ENCODE measurements at places on chromosomes 11 and 22.

DNA sequence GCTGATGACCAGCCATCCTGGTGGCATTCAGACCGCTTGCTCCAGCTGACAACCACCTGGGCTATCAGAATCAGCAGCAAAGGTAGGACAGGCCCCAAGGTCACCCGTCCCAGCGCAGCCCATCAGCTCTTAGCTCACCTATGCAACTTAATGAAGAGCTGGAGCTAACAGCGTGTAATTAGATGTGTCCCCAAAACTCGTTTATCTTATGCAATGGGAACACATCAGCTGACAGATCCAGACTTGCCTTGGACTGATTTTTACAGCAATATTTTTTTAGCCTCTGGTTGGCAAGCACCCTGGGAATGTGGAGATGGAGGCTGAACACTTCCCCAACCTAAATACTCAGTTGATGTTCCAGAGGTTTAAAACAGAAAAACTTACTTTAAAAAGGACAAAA lies 76.0 kb downstream of the PACSIN2 start:
- DNase-seq = no peak

DNA sequence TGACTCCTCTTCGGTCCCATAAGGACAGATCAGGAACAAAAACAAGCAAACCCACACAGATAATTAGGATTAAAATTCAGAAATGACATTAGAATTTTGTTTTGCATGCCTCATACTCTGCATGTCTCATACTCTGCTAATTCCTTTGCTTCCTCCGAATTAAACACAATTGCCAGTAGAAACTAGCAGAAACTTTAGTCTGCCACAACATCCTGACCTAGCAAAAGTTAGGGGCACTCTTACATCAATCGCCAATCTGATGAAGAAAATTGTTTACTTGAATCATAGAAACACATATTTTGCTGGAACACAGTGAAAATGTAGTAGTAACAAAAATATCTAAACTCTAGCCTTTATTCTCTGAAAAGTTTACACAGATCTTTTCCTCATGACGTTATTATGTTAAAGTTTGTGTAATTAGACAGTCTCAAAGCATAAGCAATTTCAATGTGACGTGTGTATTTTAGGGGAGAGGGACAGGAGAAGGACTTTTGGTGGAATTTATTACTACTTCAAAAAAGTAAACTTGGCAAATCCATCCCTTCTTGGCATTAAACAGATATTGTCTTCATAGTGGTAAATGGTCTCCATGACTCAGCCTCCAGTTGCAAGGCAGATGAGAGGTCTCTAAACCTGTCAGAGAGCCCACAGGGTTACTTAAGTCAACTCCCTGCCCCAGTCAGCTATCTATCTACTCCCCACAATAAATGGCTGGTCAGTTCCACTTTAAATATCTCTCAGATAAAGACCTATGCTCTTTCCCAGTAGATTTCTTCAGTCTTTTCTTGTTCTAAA lies 249.8 kb upstream of the UBASH3B start:
- no peak for DNase-seq

GRCh38 chr11:90228056-90228455 lies 5.2 kb upstream of the CHORDC1 start:
- no peak for DNase-seq

DNA sequence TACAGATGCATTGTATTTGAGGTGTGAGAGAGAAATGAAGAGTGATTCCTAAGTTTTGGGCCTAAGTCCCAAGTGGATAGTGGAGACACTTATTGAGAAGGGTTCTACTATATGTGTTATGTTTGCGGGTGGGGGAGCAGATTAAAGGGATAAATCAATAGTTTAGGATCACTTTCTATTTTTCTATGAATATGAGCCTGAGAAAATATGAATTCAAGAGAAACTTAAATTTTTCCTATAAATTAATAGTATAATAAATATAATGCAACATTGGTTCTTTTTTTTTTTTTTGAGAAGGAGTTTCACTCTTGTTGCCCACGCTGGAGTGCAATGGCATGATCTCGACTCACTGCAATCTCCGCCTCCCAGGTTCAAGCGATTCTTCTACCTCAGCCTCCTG lies 31.3 kb downstream of the AMBRA1 start:
- no peak for DNase-seq

DNA sequence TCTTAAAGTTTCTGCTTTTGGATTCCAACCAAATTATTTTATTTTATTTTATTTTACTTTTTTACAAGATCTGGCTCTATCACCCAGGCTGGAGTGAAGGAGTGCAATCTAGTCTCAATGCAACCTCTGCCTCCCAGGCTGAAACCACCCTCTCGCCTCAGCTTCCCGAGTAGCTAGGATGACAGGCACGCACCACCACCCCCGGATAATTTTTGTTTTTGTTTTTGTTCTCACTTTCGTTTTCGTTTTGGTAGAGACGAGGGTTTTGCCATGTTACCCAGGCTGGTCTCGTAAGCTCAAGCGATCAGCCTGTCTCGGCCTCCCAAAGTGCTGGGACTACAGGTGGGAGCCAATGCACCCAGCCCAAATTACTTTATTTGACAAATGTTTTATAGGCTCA lies 219.8 kb downstream of the ETS1 start:
- no peak for DNase-seq

GRCh38 chr11:63564056-63564774 lies 1.0 kb upstream of the PLAAT2 start:
- DNase-seq = no peak

DNA sequence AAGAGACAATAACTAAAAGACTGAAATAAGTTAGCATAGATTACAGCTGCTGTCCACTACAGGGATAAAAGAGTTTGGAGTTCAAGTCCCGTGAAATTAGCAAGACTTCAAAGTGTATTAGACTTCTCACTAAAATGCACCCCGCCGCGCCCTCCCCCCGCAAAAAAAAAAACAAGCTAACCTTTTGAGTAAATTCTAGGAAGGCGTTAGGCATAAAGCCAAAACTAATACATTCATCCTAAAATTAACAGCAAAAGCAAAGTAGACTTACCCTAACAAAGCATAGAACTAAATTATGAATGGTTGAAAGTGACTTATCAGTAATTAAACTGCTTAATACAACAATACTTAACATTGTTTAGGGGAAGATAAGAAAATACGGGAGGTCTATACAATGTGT lies 581.0 kb upstream of the CHORDC1 start:
- no peak for DNase-seq

DNA sequence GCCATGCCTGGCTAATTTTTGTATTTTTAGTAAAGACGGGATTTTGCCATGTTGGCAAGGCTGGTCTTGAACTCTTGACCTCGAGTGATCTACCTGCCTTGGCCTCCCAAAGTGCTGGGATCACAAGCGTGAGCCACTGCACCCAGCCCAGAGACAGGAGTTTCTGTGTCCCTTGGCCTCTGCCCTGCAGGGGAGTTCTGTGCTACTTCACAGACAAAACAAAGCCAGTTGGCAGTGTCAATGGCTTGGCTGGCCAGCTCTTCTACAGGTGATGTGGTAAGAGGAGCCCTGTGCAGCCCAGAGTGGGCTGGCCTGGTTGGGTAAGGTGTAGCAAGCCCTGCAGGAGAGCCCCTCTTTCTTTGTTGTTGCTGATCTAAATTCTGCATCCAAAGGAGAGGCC lies 60.5 kb upstream of the SHISAL1 start:
- DNase-seq = no peak

DNA sequence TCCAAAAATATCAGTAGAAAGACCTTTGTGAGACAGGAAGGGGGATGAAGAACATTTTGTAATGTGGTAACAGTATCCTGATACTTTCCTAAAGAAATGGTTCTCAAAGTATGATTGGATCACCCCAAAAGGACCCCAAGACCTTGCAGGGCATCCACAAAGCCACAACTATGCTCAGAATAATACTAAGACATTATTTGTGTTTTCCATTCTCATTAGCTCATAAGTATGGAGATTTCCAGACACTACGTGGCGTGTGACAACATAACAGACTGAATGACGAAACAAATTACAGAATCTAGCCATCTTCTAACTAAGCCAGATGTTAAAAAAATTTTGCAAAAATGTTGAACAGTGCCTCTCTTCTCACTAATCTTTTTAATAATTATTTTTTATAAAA lies 24.9 kb downstream of the CHEK2 start:
- DNase-seq = no peak

- no peak for DNase-seq
Measured at GRCh38 chr11:22666325-22666687, at the start of gene GAS2. GAS2 (plus strand) TSS chr11:22666611; CDS start chr11:22674870, 8,259 bp downstream.

DNA sequence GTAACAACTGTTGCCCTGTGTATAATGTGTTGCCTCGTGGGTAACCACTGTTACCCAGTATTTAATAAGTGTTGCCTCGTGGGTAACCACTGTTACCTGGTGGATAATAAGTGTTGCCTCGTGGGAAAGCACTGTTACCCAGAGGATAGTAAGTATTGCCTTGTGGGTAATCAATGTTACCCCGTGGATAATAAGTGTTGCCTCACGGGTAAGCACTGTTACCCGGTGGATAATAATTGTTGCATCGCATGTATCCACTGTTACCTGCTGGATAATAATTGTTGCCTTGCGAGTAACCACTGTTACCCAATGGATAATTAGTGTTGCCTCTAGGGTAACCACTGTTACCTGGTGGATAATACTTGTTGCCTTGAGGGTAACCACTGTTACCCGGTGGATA lies 17.1 kb upstream of the NXPE4 start:
- no peak for DNase-seq

- no peak for DNase-seq
Measured at GRCh38 chr11:36453678-36454077, 56.4 kb downstream of the TRAF6 start.

DNA sequence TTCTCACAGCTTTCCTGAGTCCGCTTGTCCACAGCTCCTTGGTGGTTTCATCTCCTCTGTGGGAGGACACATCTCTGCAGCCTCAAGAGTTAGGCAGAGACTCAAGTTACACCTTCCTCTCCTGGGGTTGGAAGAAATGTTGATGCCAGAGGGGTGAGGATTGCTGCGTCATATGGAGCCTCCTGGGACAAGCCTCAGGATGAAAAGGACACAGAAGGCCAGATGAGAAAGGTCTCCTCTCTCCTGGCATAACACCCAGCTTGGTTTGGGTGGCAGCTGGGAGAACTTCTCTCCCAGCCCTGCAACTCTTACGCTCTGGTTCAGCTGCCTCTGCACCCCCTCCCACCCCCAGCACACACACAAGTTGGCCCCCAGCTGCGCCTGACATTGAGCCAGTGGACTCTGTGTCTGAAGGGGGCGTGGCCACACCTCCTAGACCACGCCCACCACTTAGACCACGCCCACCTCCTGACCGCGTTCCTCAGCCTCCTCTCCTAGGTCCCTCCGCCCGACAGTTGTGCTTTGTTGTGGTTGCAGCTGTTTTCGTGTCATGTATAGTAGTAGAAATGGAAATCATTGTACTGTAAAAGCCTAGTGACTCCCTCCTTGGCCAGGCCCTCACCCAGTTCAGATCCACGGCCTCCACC lies 11.7 kb downstream of the RASD2 start:
- DNase-seq = peak; percentile 72

GRCh38 chr22:45880716-45881523 lies 96.0 kb downstream of the WNT7B start:
- no peak for DNase-seq

GRCh38 chr22:44383064-44383575 lies 70.4 kb upstream of the SHISAL1 start:
- no peak for DNase-seq

GRCh38 chr11:128664317-128664716 lies 29.6 kb upstream of the FLI1 start:
- DNase-seq = no peak

- DNase-seq = no peak
Measured at GRCh38 chr11:12537778-12538401, 136.3 kb upstream of the TEAD1 start.

DNA sequence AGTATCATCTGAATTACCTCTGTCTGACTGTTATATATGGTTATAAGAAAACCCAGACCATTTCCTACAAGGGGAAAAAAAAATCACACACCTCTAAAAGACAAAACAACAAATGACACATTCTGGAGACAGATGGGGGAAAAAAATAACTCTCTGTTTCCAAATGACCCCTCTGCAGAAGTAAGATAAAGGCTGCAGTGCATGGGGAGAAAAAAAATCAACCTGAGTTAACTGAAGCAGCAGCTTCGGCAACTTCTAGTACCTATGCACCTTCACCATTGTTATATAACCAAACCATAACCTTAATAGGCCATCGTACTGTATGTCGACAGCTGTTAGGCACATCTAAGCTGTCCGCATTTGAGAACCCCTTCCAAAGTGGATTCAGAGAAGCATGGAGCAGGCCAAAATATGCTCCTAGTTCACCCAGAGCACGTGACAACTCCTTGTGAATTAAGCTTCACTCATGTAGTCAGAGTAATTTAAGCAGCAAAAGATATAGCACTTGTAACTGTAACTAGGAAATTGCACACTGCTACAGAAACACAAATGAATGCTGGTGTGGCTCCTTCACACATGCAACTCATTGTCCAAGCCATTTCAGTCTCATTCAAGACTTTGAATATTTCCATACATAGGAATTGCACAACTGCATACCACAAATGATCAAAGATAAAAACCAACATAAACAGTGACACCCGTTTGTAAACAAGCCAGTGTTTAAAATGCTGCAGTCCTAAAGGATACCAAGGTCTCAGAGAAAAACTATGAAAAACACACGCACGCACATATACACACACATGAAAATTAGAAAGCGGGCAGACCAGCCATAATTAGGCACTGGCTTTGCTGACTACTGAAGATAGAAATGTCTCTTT lies 2.7 kb downstream of the SIK3 start:
- DNase-seq = no peak

DNA sequence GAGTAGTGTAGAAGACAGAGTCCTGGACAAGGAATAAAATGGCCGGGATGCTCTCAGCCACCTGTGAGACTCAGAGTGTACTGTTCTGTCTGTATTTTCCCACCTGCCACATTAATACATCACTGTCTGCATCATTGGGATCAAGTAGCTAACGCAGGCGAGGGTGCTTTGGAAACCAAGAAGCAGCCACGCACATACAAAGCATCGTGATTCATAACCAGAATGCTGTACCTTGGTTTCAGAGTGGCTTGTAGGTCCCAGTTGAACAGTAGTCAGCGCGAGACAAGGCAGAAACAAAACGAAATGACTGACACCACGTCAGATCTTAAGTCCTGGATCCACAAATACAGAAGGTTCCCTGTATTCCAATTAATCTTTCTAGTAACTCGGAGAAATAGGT lies 198.3 kb downstream of the GRIK4 start:
- no peak for DNase-seq

GRCh38 chr11:8086001-8086479 lies 5.0 kb downstream of the TUB start:
- DNase-seq = no peak

- DNase-seq = no peak
Measured at GRCh38 chr11:112903340-112903739, 57.9 kb upstream of the NCAM1 start.

DNA sequence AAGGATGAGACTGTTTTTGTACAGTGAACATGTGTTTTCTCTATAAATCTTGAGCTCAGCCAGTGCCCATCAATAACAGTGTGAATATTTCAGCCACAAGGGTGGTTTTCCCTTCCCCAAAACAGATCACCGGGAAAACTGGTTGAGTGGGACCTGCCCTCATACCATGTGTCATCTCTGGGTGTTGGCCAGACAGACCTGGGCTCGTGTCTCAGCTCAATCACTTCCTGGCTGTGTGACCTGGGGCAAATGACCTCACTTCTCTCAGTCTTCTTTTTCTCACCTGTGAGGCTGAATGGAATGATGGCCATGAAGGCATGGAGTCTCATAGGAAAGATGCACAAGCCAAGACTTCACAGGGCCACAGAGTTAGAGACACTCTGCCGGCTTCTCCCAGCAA lies 74.7 kb downstream of the COMMD9 start:
- no peak for DNase-seq

GRCh38 chr22:26986884-26987283 lies 329.5 kb downstream of the MIAT start:
- no peak for DNase-seq

- no peak for DNase-seq
Measured at GRCh38 chr11:32729976-32730375, 64.5 kb downstream of the CCDC73 start.

GRCh38 chr11:126105748-126106080 lies 43.0 kb upstream of the CDON start:
- no peak for DNase-seq
